ENCODE measurements at places on chromosomes 4 and X.

- DNase-seq: no peak
These were observed 59.0 kb downstream of the PCGF3 start for GRCh38 chr4:764405-765169.

- no peak for DNase-seq
These were observed 205.0 kb upstream of the PDE5A start for GRCh38 chr4:119833611-119834010.

DNA sequence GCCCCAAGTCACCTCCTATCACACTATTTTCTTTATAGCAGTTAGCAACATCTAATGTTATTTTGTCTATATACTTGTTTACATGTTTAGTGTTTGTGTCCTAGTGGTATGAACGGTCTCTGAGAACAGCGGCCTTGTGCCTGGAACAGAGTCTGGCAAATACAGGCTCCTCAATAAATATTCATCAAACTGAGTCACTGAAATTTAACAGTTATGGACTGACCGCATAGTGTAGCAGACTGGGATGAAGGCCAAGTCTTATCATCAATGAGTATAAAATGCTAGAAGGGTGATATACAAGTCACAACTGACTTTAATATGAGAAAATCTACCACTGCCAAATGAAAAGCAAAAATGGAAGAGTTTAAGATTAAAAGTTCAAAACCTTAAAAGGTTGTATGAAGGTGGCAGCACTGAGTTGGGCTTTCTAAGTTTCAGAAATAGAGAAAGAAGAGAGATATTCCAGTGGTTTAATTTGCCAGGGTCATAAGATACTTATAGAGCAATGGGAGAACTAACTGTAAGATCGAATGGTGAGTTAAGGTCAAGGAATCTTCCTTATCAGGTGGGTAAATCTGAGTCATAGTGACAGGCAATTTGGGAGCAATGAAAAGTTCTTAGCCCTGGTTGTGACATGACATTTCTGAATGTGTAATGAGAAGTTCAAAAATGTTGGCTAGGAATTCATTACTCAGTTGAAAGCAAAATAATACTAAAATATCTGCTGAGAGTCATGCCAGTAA is 34.9 kb downstream of the ELOVL6 start:
- no peak for DNase-seq

DNA sequence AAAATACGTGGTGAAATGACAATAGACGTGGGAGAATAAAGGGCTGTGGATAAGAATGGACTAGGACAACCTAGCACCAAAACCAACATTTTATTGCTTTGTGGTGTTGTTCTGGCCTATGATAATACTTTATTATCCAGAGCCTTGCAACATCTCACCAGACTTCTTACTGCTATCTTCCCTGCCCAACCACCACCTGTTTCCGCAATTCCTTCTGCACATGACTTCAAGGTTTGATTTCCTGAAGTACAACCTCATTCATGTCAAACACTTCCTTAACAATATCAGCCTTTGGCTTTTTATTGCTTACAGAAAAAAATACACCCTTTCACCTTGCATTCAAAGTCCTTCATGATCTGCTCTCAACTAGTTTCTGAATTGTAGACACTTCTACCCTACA is 84.8 kb downstream of the RTL3 start:
- no peak for DNase-seq

DNA sequence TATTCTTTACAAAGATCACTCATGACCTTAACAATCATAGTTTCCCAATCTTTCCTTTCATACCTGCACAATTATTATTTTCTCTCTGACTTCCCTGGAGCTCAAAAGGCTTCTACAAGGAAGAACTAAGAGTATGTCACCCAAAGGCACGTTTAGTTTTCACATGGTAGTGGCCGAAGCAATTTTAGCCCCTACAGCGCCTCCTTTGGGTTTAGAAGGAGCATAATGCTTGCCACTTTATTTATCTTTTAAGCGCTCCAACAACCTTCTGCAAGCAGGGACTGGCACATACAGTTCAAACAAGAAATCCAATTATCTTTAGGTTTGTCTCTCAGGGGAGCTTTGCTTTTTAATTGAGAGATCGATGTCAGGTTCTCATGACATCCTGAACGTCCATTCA is 42.0 kb upstream of the IGSF1 start:
- DNase-seq: no peak

DNA sequence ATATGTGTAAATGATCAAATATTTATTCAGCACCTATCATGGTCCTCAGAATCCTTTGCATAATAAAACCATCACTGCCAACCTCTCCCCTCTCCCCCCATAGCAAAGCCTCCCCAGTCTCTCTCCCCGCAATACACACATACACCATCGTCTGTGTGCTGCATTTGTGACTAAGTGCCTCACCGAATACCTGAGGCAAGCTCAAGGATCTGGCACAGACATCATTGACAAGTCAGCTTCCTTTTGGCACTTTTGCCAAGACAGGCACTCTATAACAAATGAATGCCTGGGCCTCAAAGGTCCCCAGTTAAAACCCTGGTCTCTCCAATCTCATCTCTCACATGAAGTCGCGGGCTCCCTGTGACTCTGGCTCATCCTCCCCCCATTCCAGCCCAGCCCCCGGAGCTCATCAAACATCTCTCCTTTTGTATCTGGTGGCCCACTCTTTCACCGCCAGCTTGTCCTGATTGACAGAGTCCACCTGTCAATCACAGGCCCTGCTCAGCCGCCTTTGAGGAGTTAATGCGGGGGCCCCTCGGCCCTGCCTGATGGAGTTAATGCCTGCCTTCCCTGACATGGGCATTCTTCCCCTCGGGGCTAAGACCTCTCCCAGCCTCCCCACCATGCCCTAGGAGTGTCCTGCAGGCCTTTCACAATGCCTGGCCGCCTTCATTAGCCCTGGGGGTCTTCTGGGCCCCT is 135.8 kb upstream of the ATP6AP2 start:
- no peak for DNase-seq

DNA sequence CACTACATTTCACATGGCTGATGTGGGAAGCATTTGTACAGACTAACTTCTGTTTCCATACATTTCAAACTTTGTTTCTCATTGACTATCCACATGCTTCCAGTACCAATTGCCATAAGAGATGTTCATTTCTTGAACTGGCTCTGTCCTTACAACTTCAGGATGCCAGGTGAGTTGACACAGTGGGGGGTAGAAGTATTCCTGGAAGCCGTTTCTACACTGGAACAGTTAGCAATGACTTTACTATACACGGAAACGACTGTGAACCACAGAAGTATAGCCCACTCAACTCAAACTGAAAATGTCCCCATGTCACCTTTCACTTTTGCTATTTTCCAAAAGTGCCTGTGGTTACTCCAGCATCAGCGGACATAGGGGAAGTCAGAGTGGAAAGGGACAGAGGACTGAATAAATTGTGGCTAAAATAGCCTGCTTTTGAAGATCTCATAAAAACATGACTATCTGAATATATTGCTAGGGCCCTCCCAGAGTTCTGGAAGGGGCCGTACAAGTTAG is 38.0 kb upstream of the DSPP start:
- DNase-seq: no peak

DNA sequence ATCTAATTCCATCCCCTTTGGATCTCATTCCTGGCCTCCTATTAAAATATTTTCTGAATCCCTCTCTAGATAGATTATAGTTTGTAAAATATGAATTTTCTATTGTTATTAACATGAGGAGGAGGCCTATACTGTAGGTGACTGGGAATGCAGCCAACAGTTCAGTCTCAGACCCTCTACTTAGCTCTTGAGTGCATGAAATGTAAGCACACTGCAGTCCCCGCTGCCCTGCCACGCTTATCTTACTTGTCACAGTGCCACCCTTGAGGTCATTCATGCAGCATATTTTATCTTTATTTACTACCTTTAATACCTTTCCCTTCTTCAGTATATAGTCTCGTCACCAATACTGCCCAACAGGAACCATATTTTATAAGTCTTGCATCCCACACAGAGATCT is 151.0 kb downstream of the CAMK2D start:
- DNase-seq: no peak

- DNase-seq: no peak
These were observed 25.9 kb upstream of the SPON2 start for GRCh38 chr4:1198098-1198844.

All from anterior cingulate cortex (tissue), 58 donors.